MCF 10A (cell line): ENCODE measurements at places on chromosomes 3 and 15.

DNA sequence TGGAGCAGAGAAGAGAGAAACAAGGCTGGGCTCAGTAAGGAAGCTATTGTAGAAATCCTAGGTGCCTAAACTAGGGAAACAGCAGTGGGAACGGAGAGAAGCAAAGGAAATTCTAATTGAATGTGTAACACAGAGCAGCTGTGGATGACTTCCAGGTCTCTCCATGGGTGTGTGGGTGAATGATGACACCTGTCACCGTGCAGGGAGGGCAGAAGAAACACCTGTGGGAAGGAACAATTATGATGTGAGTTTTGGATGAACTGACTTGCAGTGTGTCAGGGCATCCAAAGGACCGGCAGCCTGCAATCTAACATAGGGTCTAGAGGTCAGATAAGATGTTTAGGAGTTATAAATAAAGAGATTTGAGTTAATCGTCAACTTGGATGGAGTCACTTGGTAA lies 144.2 kb downstream of the RYR3 start:
- DNase-seq = no peak

GRCh38 chr15:83565553-83566159 lies 88.3 kb upstream of the ADAMTSL3 start:
- DNase-seq = peak; percentile 44

- no peak for DNase-seq
These were observed 7.3 kb upstream of the SCAPER start for GRCh38 chr15:76912430-76912829.

- DNase-seq = peak; percentile 48
These were observed 185.3 kb upstream of the FEZF2 start for GRCh38 chr3:62558549-62559112.

GRCh38 chr15:37773111-37773860 lies 161.2 kb upstream of the TMCO5A start:
- no peak for DNase-seq

DNA sequence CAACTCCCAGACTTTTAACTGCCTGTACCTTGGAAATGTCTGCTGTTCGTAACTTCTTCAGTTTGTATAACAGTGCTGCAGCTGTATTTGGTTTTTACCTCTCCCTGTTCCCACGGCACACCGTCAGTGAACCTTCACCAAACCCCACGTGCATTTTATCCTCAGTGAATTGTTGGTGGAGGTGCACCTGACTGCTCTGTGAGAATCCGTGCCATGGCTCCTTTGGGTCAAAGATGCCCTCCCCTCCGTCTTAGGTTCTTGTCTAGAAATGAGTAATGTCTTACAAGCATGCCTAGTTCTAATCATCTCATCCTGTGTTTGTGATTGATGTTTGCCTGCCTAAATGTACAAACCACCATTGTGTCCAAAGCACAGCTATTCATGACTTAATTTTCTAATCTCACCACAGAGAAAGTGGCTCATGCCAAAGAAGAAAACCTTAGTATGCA lies 28.2 kb downstream of the TPM1 start:
- no peak for DNase-seq

- DNase-seq = no peak
These were observed 13.0 kb upstream of the SEC62 start for GRCh38 chr3:169953462-169954141.

GRCh38 chr15:56754772-56755370 lies 21.6 kb upstream of the ZNF280D start:
- DNase-seq = no peak

- DNase-seq = peak; percentile 77
These were observed 15.4 kb upstream of the BFSP2 start for GRCh38 chr3:133384331-133385027.

DNA sequence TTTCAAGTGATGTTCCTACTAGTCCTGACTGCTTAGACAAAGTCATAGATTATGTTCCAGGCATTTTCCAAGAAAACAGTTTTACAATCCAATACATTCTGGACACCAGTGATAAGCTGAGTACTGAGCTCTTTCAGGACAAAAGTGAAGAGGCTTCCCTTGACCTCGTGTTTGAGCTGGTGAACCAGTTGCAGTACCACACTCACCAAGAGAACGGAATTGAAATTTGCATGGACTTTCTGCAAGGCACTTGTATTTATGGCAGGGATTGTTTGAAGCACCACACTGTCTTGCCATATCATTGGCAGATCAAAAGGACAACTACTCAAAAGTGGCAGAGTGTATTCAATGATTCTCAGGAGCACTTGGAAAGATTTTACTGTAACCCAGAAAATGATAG lies 3.8 kb downstream of the TIPARP start:
- no peak for DNase-seq

GRCh38 chr3:164507886-164508285 lies 570.4 kb downstream of the SI start:
- no peak for DNase-seq

DNA sequence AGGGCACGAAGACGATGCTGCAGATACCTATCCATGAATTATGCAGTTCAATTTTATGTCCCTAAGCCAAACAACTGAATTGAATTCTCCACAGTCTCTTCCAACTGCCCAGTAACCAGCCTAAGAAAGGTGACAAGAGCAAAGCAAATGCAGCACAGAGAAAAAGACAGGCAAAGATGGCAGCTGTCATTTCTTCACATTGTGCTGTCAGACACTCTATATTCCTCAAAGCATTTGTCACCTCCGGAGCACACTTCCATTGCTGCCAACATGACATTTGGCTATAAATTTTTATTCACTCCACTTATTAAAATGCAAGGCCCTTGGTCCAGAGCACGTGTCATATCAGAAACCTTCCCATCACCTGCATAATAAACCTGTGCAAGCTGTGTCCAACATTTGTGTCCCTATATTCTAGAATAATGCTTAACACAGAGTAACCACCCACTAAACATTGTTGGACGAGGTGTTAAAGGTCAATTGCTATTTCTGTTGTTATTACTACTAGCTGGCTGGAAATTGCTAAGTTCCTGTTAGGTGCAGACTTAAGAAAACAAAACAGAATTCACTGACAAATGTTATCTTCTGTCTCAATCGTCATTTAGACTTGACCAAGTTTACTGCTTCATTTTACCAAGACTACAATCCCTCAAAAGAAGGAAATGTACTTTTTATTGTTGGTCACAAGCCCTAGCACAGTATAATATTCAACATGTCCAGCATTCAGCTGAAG lies 89.7 kb downstream of the MAGI1 start:
- no peak for DNase-seq

DNA sequence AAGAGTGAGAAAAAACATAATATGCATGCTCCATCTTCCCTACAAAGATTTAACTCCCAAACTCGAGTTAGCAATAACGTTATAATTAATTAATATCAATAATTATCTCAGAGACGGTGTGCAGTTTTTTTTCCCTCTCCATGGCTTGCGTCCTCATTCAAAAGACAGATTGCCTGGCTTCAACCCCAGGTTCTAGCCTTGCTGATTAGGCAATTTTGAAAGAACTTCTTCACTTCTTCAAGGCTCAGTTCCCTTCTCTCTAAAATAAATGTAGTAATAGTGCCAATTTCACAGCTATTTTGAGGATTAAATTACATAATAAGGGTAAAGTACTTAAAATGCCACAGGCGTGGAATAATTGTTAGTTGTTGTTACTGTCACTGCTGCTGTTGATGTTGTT lies 876.1 kb upstream of the GBE1 start:
- DNase-seq = no peak

- no peak for DNase-seq
These were observed 151.7 kb downstream of the MEGF11 start for GRCh38 chr15:66101715-66102395.

DNA sequence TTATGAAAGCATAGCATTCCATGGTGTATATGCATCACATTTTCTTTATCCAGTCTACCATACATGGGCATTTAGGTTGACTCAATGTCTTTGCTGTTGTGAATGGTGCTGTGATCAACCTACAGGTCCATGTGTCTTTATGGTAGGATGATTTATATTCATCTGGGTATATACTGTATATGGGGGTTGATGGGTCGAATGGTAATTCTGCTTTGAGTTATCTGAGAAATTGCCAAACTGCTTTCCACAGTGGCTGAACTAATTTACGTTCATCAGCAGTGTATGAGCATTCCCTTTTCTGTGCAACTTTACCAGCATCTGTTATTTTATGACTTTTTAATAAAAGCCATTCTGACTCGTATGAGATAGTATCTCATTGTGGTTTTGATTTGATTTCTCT lies 662.4 kb upstream of the BCHE start:
- no peak for DNase-seq

GRCh38 chr3:53102601-53103147 lies 27.6 kb downstream of the RFT1 start:
- DNase-seq = no peak

DNA sequence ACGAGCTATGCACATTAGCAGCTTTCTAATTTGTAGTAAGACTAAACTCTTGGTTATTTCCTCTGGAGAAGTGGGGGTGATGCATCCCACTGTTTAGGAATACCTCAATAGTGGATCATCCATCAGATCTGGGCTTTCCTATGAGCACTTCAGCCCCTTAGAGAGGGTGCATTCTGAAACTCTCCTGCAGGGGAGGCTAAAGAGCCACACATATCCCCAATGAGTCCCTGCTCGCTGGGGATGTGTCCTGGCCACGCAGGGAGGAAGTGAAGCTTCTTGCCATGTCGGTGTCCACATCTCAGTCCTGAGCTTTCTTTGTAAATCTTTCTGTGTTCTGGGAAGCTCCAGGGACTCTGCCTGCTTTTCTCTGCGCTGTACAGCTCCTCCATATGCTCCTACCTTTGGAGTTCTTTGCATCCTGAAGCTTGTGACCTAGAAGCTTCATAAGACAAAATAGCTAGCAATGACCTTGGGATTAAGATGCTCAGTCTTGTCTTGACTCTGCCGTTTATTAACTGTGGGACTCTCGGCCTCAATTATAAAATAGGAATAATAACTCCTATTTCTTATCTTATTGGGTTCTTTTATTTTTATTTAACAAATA lies 28.3 kb upstream of the MASP1 start:
- DNase-seq = peak; percentile 77

GRCh38 chr15:72195101-72195511 lies 2.5 kb downstream of the GRAMD2A start:
- no peak for DNase-seq

- peak; percentile 98 for DNase-seq
These were observed 333.9 kb downstream of the PTPRG start for GRCh38 chr3:61894988-61895935.

- no peak for DNase-seq
These were observed 19.7 kb downstream of the PAK6 start for GRCh38 chr15:40258544-40258943.

- DNase-seq = no peak
These were observed 41.1 kb upstream of the NDUFB4 start for GRCh38 chr3:120554812-120555606.

DNA sequence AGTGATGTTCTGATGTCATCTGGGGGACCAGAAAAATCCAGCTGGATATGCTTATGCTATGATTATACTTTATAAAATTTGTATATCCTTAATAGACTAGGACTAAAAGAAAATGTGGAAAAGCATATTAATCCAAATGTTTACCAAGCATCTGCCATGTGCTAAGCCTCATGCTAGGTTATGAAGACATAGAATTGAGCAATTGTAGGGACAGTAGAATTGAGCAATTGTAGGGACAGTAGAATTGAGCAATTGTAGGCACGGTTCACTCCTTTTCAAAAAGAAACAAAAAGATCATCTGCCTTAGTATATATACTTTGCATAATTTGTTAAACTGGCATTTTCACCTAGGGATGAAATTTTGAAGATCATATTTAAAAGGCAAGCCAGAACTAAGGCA lies 18.3 kb downstream of the ABHD5 start:
- peak; percentile 83 for DNase-seq

- DNase-seq = no peak
These were observed 89.5 kb downstream of the DCLK3 start for GRCh38 chr3:36674816-36675215.

- DNase-seq = no peak
These were observed 9.5 kb downstream of the LIMD1 start for GRCh38 chr3:45604066-45604465.

GRCh38 chr15:72168808-72169190 lies 28.8 kb downstream of the GRAMD2A start:
- peak; percentile 52 for DNase-seq

- peak; percentile 59 for DNase-seq
These were observed 317.8 kb upstream of the AGTR1 start for GRCh38 chr3:148379763-148380382.

DNA sequence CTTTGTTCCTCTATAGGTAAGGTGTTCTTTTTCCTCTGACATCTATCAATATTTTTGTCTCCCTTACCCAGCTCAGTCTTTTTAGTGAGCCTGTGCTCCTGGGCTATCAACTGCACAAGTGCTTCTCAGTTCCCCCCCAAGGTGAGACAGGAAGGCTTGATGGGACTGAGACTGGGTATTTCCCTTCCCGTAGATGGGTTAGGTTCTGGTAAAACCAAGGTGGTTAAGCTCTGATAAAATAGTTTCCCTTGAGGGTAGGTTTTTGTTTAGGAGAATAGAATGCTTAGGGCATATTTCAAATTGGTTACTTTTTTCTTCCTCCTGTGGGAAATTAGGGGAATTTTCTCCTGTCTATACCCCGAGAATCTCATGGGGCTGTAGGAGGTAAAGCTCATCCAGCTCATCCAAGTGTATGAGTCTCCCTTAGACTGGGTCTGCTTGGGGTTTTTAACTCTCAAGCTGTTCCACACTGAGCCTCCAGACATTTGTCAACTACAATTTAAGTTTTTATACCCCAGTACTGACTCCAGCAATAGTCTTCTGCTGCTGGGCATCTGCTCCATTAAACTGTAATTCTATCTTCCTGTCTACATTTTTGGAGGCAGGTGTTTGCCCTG lies 44.9 kb downstream of the OXSR1 start:
- no peak for DNase-seq

DNA sequence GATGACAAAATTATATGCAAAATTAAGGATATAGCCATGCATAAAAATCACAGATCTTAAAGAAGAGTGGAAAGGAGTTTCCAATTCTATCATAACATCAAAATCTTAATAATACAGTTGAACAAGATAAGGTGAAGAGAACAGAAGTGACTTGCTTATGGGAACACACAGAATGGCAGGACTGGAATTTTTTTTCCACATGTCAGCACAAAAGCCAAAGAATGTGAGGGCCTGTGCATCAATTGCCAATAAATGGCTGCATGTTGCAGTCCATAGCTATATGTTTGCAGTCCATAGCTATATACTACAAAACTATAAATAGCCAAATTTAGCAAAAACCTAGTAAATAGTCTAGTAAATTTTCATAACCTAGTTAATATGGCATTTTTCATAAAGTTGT lies 10.4 kb upstream of the MB21D2 start:
- DNase-seq = no peak

DNA sequence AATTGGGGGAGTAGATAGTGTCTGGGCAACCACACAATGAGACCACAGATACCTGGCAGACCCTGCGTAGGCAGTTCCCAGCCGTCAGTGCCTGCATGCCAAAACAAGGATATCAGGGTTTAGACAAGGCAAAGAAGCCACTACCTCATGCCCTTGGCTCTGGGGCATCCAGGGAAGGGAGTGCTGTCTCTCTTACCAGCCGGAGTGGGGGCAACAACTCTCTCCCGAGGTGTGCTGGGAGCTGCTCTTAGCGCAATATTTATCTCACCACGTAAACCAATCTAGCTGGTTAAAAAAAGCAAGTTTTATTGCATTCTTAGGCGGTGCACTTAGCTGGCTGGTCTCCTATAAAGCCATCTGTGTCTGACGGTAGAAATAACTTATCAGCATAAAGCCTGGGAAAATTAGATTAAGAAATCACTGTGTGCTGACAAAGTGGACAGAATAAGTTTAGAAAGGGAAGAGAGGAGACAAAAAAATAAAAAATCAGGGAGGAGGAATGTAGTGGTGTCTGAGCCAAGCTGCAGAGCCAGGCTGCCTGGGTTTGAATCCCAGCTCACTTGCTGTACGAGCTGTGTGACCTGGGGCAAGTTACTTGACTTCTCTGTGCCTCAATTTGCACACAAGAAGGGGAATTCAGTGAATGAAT lies 273.2 kb downstream of the PDZRN3 start:
- DNase-seq = no peak

GRCh38 chr3:42025370-42026138 lies 63.7 kb upstream of the ULK4 start:
- peak; percentile 72 for DNase-seq
